ENCODE measurements at places on chromosomes 3 and 15. TPM values are rescaled to one million over a fixed set of nuclear protein-coding genes. Genes with fewer than 3 reads are reported as not detected.

The TEX55 gene
- not detected for total RNA-seq

The LMOD3 gene
- total RNA-seq: not detected

The SPSB4 gene
- not detected for total RNA-seq

The SEMA3F gene
- total RNA-seq: 1.9 TPM

The ZNF660 gene
- 1.2 TPM for total RNA-seq

The SLC51B gene
- total RNA-seq: not detected

The CCDC80 gene
- total RNA-seq: 29.1 TPM

The ETV5 gene
- total RNA-seq: 81.2 TPM

The CTXND1 gene
- not detected for total RNA-seq

The ZNF385D gene
- total RNA-seq: not detected

The SERPINI1 gene
- 1.9 TPM for total RNA-seq

The TRPM1 gene
- total RNA-seq: not detected

The ALS2CL gene
- total RNA-seq: 1.2 TPM

Measured in RPMI7951 (cell line).